ENCODE measurements at places on chromosomes 7 and 10.
A peak's percentile ranks its signal among the peaks of the same experiment; 100 is the strongest.

DNA sequence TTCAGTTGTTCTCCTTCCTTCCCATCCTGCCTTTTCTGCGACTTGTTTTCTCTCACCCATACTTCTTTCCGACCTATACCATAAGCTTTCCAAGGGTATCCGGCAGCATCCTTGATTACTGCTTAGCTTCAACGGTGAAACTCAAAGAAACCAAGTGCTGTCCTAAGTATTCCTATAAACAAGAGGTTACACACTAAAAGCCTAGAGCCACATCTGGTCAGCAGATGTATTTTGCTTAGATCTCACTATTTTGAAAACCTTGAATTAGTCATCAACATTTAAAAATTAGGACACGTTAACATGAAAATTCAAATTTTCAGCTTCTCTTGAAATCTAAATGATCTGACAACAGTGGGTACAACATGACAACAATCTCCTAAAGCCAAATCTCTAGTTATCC is 20.0 kb downstream of the ARHGAP21 start:
- DNase-seq = no peak

- DNase-seq = no peak
Observed at GRCh38 chr7:56083150-56083785, 9.5 kb downstream of the PHKG1 start.

DNA sequence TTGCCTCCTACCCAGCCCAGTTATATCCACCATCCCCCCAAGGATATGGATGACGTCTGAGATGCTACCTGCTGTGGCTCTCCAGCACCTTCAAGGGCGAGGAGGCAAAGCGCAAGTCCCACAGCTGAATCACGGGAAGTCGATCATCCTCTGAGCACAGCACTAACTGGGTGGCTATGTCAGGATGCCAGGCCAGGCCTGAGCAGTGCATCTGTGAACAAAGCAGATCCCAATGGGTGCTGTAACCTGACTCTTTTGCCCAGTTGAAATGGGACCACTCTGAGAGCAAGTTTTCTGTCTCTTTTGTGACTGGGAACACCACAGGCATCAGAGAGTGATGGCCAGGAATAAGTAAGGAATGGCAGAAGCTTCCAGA is 12.3 kb downstream of the SEC31B start:
- no peak for DNase-seq

DNA sequence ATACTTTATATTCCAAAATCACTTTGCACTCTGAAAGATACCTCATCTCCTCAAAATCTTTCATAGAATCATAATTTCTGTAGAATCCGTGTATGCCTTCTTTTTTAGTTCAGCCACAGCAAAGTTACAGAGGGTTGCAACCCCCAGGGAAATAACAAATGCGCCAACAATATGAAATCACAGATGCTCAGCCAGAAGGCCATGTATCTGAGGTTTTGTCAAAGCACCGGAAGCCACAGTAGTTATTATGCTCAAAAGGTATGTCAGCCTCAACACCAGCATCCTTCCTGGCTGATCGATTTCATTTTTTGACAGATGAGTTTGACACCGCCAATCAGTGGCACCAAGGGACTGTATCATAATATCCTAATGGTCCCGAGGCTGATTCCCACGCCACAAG is 204.1 kb downstream of the KCNMA1 start:
- DNase-seq = no peak

GRCh38 chr7:1708596-1709251 is 38.6 kb downstream of the ELFN1 start:
- no peak for DNase-seq

- no peak for DNase-seq
Observed at GRCh38 chr10:78764436-78764835, 304.3 kb upstream of the ZMIZ1 start.

DNA sequence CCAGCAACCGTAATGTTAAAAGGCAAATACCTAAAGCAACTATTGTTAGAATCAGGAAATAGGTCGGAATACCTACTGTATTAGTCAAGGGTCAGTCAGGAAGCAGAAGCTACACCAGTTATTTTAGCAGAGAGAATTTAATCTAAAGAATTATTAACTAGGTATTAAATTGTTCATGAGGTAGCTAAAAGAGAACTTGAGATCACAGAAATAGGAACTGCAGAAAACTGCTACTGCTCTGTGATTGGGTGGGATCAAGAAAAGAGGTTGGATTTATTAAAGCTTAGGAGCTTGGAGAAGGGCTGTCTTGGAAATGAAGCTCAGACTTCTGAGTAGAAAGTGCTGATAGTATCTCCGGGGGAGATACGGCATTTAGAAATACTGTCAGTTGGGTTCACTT is 20.0 kb upstream of the ZNF438 start:
- DNase-seq = no peak

DNA sequence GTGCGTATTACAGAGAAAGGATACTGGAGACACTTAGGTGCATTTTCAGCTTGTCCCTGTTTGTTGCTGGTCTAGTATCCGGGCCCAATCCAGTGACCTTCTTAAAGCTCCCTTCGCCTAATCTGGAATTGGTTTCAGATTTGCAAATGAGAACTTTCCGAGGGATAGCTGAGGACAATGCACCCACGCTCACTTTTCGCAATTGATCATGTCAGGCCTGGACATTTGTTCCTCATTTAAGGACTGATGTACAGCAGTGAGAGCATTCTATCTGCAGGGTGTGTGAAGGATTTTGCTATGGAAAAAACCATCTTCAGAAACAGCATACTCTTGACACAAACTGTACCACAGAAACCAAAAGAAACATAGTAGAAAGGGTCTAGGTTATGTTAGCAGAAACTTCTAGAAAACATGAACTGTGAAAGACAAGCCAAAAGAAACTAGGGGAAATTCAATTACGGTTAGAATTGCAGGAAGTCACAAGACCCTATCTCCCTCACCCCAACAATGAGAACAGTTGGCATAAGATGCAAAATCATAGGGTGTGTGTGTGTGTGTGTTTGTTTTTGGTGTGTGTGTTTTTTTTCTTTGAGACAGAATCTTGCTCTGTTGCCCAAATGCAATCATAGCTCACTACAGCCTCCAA is 331.1 kb downstream of the CALN1 start:
- DNase-seq = no peak

DNA sequence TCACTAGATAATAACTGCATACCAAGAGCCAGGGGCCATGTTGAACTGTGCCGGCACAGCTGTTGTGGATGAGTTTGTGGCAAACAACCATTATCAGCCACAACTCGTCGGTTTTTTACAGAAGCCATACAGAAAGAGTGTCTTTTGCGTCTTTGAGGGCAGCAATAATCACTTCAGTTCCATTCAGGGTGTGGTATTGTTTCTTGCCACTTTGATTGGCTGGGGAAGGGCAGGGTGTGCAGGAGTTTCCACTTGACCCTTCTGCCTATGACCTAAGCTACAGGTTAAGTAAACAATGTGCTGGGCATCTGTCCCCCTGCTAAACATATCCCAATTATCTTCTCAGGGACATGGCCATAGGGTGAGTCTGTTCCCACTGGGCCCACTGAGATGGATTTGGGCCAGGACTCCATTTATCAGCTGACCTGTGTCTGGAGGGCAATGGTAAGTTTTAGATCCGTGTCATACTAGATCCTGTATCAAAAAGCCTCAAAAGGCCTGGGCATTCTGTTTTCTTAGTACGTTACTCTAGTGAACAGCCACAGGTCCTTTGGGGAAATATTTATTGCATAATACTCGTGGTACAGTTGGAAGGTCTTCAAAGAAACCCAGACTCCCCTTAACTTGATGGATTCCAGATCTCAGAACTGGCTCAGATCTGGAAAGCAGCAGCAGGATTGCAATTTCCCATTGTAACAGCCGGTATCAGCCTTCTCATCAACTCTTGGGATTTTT is 15.9 kb downstream of the ZNF3 start:
- no peak for DNase-seq

DNA sequence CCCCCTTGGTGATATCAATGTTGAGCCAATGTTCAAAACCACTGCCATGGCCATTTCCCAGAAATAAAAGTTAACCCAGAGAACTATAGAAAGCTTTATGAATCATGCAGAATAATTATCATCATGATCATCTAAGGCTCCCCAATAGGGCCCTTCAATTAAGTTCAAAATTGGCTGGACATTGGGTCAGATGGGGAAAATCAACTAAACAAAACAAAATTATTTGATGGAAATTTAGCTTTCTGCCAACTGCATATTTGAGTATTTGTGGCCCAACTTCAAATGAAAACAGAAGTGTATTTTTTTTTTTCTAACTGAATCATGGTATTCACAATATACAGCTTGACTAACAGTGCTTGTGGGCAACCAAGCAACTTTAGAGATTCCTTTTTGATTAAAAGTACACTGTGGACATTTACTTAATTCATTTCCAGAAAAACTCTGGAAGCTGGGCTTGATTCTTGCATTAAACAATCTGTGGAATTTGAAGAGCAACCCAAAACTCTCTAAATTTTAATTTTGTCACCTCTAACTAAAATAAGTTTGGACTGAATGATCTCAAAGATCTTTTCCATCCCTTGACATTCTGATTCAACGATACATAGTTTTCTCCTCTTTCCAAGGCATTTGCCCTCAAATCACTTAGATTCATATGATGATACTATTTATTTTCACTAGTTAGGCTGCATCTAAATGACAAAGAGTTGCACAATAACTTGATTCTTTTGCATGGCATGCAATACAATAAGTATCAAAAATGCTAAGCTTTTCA is 203.2 kb downstream of the AHR start:
- no peak for DNase-seq

- no peak for DNase-seq
Observed at GRCh38 chr7:139726485-139726869, 51.3 kb downstream of the HIPK2 start.

- no peak for DNase-seq
Observed at GRCh38 chr7:94562525-94562924, 52.9 kb downstream of the CASD1 start.

- DNase-seq = no peak
Observed at GRCh38 chr7:16634271-16634738, 11.2 kb downstream of the ANKMY2 start.

DNA sequence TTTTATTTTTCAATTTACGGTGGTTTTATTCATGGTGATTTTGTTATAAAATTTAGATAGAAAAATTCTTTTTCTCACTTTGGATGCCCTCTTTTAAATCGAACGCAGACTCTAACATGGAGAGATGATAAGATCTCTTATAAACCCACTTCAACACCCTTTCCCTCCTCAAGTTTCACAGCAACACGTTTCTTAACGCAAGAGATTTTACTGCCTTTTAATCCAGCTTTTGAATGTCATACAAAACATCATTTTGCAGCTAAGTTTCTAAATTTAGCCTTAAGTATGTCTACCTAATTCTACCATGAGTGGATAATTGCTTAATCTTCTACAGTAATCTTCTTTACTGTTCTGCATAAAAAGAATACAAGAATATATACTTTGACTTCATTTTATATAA is 70.0 kb downstream of the SEMA3C start:
- no peak for DNase-seq

GRCh38 chr7:30276203-30276900 is 8.0 kb upstream of the ZNRF2 start:
- peak; percentile 46 for DNase-seq

DNA sequence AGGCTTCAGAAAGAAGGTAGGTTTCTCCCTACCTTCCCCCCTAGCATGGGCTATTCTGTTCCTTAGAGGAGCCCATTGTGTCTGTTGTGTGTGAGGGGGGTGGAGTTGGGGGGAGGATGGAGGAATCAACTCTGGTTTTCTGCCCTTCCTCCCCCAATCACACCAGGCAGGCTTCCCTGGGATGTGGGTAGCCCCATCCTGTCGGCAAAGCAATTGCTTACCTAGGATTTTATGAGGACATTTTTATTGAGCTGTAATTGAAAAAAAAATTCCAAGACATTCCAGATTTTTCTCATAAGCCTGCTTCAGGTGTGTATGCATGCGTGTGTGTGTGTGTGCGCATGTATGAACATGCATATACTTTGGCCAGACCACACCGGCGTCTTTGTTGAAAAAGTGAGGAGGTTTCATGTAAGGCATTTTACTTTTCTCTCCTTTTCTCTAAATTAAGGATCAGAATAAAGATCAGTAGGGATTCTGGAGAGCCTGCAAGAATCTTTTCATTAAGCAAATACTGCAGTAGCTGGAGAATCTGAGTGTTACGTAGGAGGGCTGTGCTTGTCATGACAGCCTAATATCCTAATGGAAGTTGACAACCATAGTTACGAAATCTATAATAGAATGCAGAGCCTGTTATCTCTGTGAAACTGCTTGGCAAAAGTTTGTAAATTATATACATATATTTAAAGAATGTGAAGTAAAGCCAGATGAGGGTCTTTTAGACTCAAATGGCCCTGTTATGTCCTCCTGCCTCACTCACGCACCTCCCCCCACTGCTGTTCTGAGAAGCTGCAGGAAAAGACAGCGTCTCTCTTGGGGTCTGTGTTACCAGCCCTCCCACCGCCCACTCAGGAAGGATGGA is 27.3 kb upstream of the SAMD8 start:
- no peak for DNase-seq

GRCh38 chr10:23198940-23199767 is 7.0 kb downstream of the PTF1A start:
- no peak for DNase-seq

DNA sequence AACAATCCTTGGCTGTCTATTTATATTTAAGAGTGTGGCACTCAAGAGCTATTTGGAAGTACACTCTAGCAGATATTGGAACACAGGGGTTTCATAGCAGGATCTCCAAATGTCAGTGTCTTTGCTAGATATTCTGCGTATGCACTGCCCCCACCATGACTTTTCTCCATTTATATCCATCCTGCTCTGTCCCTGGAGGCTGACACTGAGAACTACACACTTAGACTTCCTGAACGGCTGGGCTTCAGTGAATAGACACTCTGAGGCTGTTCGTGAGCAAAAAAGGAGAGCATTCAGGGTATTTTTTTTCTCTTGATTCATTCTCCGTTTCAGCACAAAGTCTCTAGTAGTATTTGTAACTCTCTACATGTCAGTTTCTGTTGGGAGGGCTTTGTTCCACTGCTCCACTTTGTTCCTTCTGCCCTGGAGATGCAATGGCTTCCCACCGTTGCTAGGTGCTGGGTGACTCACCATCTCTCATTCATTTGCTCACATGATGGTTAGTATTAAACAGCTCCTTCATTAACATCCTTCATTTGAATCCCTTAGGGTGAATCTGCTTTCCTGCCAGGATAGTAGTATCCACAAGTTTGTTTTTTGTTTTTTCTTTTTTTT is 155.9 kb upstream of the SLC13A1 start:
- DNase-seq = no peak

DNA sequence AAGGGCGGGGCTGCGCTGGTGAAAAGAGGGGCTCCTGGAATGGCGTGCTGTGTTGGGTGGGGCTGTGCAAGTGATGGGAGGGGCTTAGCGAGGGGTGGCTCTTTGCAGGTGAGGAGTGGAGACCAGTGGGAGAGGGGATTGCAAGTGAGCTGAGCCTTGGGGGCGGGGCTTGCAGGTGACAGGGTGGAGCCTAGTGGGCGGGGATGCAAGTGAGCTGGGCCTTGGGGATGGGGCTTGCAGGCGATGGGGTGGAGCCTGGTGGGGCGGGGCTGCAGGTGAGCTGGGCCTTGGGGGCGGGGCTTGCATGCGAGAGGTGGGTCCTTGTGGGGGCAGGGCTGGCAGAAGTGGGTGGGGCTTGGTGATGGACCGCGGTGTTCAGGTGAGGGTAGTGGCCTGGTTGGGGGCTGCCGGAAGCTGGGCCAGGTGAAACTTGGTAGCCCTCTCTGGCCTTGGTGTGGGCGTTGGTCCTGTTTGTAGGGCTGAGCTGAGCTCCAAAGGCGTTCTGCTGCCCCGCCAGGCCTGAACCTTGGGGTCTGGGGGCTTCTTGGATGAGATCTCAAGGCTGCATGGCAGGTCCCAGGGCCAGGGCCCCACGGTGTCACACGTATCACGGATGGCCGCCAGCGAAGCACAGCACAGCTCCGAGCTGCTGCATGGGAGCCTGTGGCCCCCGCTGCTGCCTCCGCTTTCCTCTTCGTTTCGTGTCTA is 743 bp upstream of the PITRM1 start:
- peak; percentile 89 for DNase-seq

- no peak for DNase-seq
Observed at GRCh38 chr10:10612151-10612550, 405.5 kb upstream of the CELF2 start.

Measured in RWPE1 (cell line).